Fibroblast of lung (primary cell): ENCODE measurements at places on chromosomes 1 and 21. TPM values are rescaled to one million over a fixed set of nuclear protein-coding genes. Genes with fewer than 3 reads are reported as not detected.

TTC22 gene
- polyA plus RNA-seq, result not detected in 2 replicates

DNA sequence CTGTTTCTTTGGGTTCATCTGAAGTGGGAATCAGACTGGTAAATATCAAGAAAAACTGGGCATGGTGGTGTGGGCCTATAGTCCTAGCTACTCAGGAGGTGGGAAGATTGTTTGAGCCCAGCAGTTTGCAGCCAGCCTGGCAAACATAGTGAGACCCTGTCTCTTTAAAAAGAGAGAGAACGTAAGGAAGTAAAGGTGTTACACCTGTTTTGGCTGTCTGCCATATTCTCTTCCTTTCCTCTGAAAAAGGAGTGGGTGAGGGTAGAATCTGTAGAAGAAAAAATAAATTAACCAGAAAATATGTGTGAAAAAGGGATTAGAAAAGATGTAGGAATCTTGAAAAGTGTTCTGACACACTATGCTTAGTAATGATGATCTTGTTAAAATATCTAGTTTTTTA lies 20.0 kb downstream of the AHCYL1 start:
- DNase-seq, result no peak

BLZF1 gene
- polyA plus RNA-seq, result 23.2 and 28.0 TPM in 2 replicates

C1orf198 gene
- polyA plus RNA-seq, result 90.1 and 215 TPM in 2 replicates

DNA sequence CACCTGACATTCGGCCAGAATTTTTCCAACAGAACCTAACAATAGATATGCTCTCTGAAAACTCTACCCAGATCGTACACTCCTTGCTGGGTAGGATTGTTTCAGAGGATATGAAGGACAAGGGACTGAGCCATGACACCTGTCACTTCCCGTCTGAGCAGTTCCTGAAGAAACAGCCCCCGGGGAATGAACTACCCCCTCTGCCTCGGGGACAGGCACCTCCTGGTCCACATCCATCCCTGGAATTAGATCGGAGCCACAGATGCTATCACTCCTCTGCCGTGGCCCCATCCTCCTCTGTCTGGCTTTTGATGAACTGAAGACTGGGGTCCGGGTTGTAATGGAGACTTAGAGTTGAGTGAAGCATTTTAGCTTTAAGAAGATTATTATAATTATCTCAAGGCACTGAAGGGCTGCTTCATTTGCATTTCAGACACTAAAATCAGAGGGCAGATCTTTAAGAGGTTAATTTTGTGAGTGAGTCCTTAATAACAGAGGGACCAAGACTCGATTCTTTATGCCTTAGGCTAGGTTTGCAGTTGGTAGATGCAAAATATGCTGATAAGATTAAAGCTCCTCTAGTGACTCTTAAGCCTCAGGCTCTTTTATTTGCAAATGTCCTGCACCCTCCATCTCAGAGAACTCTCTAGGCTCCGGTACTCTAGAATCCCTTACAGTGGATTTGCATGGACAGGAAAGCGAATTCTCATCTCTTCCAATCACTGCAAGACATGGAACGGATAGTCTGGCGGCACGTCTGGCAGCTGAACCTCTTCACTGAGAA lies 333.8 kb downstream of the KIF26B start:
- DNase-seq, result no peak

DNA sequence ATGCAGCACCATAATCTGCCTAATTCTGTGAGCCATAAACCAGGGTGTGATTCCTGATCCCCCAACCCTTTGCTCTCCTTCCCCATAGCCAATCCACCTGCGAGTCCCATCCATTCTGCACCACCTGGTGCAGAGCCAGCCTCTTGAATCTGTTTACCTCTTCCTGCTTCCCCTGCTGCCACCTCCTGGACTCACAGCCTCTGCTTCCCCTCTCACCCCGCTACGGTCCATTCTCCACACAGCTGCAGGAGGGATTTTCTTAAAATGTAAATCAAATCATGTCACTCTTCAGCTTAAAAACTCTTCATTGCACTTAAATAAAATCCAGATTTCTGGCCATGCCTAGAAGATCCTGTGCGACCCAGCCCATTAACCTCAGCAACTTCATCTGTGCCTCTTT lies 186.7 kb downstream of the FOXD2 start:
- DNase-seq, result no peak

DNA sequence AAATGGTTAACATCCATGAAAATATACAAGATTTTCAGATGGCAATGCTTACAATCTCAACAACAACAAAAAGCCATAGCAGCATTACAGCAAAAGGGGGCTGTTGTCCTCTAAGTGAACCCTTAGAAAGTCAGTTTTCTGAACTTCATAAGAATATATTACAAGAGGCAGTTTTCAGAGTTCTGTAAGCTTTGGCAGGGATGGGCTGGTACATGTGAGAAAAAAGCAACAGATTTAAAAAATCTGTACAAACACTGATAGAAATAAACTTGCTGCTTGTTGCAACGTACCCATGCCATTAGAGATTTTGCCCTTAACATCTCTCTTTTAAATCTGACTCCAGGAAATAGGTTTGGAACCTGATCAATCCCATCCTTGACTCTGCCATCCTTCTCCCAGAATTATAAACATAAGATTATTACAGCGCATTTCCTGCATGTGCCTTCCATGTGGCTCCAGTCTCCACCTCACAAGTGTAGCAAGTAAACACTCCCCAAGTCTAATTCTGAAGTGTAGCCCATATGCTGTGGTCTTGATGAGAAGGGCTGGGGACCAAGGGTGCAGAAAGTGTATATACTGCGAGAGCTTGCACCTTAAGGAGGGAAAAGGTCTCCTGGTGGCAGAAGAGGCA lies 101.4 kb upstream of the TSPAN2 start:
- peak; percentile 47 for DNase-seq

GRCh38 chr1:166908942-166909341 lies 32.9 kb upstream of the TADA1 start:
- DNase-seq, result no peak

DNA sequence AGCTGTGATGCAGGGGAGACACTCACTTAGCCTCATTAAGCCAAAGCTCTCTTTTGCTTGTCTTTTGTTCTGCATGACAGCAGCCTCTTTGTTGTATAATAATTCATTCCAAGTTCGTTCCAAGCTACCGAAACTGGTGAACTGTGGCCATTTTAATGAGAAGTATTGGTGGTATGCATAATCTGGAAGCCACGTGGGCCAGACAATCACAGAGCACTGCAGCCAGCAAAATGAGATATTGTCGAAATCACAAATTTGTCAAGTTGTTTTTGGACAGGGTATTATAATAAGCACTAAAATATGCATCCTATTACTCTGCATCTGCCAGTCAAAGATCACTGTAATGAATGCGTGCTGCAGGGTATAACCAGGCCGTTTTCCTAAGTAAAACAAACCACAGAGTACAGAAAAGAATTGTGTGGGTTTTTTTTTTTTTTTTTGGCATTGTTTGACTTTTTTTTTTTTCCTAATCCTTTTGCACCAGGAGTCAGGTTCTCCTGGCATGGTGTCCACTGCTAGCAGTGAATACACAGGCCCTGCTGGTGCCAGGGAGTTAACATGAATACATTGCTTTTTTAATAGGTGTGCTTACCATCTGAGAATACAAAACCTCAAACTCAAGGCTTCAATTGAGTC lies 423.9 kb downstream of the PTBP2 start:
- peak; percentile 99 for DNase-seq

NFIA gene
- 10.9 and 11.0 TPM in 2 replicates for polyA plus RNA-seq

- peak; percentile 31 for DNase-seq
These were observed 94.7 kb upstream of the GADD45A start for GRCh38 chr1:67590329-67590728.

SH3BGRL3 gene
- polyA plus RNA-seq, result 200 and 261 TPM in 2 replicates

DNA sequence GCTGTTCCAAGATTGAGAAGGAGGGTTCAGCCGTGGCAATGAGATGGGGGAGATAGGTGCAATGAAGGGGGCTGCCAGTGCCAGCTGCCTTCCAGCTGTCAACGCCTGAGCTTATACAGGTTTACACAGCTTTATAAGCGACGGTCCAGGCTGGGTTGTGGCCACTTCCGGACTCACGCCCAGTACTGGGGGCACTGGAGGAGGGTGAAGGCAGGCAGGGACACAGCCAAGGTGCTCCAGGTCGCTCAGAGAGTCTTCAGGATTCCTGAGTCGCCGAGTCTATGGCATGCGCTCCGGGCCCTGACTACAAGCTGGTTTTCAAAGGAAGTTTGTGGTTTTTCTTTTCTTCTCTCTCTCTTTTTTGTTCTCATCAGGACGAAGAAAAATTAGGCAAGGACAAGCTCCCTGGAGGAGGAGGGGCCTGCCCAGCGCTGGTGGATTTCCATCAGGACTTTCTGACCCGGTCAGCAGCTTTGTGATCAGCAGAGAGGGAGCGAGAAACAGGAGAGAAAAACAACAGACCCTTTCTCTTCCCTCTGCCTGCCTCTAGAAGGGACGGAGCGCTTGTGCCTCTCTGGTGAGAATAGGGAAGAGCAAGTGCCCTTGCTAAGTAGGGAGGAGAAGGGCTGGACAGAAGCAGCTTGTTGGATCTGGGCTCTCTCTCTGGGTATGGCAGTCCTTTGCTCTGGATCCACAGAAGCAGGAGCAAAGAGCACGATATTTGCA lies at the start of gene MINDY1:
Gene MINDY1, minus strand, starts transcription at position 576 of the 726 bp plus-strand sequence. CDS start 4,285 bp downstream, outside the sequence.
- DNase-seq, result peak; percentile 89

DNA sequence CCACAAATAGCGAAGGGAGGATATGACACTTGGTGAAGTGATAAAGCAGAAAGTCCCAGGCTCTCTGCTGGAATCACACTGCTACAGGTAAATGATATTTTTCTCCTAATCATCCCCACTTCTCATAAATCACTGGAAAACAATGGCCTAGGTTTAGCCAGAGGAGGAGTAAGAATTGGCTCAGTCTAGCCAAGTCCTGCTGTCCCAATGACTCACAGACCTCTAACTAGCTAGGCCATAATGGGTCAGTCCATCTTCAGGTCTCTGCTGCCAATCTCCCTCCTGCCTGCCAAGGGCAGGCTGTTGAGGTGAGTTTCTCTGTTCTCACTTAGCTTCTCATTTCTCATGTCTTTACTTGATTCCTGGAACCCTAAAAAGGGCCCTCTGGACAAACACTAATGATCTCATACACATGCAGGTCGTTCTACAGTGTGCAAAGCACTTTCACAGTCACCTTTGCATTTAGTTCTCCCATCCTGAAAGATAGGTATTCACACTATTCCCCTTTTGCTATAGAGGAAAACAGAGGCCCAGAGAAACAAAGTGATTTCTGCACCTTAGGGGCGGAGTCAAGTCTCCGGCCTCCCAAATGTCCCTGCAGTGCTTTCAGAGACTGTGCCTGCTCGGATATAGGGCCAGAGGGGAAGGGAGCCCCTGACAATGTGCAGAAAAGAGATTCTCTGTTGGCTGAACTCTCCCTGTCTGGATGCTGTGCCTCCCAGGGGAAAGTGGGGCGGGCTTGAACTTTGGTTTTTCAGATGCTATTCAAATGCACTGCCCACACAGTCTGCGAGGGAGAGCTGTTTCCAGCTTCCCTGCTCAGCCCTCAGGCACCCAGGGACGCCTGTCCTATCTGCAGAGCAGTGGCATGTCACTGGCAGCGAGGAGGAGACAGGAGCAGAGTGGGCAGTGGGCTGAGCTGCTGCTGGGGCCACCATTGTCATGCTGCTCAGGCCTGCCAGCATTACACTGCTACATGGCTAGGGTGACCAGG lies 3.9 kb upstream of the CDK18 start:
- peak; percentile 52 for DNase-seq

COL24A1 gene
- polyA plus RNA-seq, result 0.31 and 0.97 TPM in 2 replicates

- no peak for DNase-seq
These were observed 1.5 kb upstream of the CCDC27 start for GRCh38 chr1:3750741-3751140.

- DNase-seq, result no peak
These were observed 101.9 kb downstream of the FNBP1L start for GRCh38 chr1:93549811-93550210.

DNA sequence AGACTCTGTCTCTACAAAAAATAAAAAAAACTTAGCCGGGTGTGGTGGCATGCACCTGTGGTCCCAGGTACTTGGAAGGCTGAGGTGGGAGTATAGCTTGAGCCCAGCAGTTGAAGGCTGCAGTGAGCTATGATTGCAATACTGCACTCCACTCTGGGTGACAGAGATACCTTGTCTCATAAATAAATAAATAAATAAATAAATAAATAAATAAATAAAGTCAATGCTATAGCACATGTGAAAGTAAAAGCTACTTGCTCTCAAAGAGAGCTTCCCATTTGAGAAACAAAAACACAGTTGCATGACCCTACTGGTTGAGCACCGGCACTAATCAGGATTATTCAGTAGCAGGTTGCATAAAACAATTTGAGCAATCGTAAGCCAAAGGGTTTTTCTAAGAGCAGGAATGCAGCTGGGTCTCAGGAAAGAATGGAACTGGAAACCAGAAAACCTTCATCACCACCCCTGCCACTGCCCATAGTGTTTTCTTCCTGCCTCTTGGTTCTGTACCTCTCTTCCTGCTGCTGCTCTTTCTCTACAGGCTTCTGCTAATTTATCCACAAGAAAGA lies 29.3 kb upstream of the DNAH14 start:
- no peak for DNase-seq

GJB4 gene
- not detected in 2 replicates for polyA plus RNA-seq

CCDC18 gene
- polyA plus RNA-seq, result 3.1 and 6.6 TPM in 2 replicates

NGF gene
- 12.8 and 17.6 TPM in 2 replicates for polyA plus RNA-seq

OR2T8 gene
- polyA plus RNA-seq, result 0.09 TPM in 1 of 2 replicates, not detected in the other

- DNase-seq, result no peak
These were observed 67.9 kb upstream of the PPM1J start for GRCh38 chr1:112783059-112783458.

TBX19 gene
- polyA plus RNA-seq, result 0.47 and 0.94 TPM in 2 replicates

- no peak for DNase-seq
These were observed 7.0 kb downstream of the NAV1 start for GRCh38 chr1:201545851-201546492.

COL16A1 gene
- 20.9 and 21.0 TPM in 2 replicates for polyA plus RNA-seq

DNA sequence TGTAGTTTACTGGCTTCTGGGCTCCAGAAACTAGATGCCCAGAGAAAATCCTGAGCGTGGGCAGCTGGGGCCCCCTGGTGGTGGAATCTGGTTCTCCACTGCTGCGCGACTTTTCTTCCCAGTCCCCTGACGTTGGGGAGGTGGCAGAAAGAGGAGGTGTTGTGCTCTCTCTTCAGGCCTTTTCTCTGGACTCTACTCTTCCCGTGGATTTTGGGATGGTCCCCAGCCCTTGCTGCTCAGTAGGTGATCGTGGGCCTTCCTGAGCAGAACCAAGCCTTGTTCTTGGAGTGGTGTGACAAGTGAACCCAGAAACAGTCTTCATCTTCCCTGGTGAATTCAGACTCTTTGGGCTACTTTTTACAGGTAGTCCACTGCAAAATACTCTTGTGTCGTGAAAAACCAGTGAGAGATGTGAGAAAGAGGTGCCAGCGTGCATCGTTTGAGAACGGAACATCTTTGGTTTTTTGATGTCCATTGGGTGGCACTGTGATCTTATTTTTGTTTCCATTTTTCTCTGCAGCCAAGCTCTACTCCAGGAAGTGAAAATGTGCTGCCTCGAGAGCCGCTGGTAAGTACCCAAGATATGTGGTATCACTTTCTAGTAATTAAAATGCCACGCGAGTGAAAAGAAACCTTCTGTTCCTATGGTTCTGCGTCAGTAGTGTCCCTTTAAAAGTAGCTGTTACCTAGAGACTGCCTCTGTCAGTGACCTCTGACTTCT lies 20.2 kb downstream of the PEX14 start:
- peak; percentile 53 for DNase-seq

- DNase-seq, result no peak
These were observed 8.3 kb upstream of the PADI1 start for GRCh38 chr1:17196496-17197185.

MX2 gene
- polyA plus RNA-seq, result 0.45 and 2.0 TPM in 2 replicates

CHODL gene
- polyA plus RNA-seq, result 0.05 TPM in 1 of 2 replicates, not detected in the other
